ENCODE measurements at places on chromosomes 6 and 20. TPM values are rescaled to one million over a fixed set of nuclear protein-coding genes. Genes with fewer than 3 reads are reported as not detected.

DNA sequence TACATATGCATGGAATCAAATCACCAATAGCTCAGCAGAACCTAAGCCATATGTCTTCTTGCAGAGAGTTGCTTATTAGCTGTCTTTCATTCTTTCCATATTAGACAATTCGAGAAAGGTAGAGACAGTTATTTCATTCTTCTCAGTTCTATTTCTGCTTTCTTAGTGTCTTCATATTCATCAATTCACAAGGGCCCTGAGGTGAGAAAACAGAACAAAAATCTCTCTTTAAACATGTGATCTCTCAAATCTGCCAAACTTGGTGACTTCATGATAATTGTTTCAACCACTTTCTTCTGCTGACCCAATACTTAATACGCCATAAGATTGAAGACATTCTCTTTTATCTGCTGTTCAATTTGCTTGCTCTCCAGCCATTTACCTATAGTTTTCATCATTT, 229.7 kb upstream of the MARCKS start:
- no peak for DNase-seq

GRCh38 chr6:144012534-144012933, 4.5 kb upstream of the PLAGL1 start:
- peak; percentile 16 for DNase-seq

GRCh38 chr6:20732896-20733295, 198.6 kb downstream of the CDKAL1 start:
- no peak for DNase-seq

DNA sequence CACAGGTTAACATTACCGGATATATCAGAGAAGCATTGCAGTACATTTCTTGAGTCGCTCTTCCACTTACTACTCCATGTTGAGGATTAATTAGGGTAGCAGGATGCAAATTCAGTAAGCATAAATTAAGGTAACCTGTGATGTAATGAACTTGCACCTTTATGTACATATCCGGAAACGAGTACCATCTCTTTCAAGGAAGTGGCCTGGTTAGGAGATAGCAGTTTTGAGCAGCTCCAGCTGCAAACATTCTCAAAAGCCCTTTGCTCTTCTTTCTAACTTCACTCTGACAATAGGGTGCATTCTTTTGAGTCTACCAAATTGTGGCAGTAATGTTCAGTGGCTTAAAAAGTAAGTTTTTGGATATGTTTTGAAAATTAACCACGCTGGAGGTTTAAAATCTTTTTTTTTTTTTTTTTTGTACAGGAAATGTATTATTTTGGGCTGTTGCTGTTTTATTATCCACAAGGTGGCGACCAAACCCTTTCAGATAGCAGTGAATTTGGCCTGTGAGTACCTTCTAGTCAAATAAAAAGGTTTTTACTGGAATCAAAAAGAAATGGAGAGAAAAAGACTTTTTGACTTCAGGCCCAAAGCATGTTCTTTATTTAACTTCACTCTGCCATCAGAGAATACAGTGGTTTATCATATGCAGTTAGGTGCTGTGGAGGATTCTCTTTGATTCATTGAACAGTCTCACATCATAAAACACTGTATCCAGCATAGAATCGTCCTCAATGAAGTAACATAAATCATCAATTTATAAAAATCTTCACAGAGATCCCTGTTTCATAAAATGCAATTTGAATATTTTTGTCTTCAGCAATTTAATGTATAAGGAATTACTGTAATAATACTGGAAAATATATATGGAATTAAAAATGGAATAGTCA, 8.9 kb downstream of the FAM217B start:
- DNase-seq: peak; percentile 45

DNA sequence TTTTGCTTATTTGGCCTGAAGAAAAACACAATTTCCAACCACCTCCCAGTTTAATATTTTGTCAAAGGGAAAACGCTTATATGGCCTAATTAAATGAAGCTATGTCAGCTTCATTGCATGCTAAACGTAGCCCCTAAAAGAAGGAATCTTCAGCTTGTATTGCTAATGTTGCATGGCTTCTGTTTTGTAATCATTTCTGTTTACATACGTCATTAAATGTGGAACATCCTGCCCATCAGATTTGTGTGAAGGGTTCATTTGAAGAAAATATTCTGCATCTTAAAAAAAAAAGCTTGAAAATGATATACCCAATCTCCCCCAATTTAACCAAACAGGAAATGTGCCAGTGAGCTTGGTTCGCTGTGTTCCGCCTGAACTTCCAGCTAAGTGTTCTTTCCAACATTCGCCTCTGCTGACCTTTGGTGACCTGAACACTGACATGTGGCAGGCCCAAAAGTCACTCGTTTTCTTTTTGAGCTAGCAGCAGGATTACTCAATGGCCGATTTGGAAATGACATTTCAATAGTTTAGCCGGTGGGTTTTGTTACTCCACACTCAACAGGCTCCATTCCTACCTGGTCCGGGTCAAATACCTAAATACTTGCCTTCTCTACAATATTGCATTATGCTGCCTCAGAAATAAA, 12.7 kb upstream of the SIRT5 start:
- no peak for DNase-seq

- DNase-seq: peak; percentile 30
Measured at GRCh38 chr6:127300411-127300810, 33.7 kb downstream of the RNF146 start.

MUC22 gene
- polyA plus RNA-seq: not detected

GRCh38 chr6:293193-294174, 1.2 kb downstream of the DUSP22 start:
- DNase-seq: no peak

DNA sequence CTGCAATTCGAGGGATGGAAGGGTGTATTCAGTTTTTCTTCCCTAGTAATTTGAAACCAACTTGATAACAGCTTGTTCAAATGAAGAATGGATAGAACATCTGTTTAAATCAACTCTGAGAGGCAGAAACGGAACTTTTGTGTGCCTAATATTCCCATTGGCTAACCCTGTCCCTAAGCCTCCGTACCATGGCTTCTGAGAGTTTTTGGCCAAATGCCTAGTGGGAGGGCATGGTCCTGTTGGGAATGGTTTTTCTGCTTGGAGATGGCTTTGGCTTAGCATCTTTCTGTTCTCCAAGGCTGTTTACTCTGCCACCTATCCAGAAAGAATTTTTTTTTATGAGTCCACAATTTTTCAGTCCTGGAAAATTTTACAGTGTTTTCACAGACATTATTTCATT, 126.7 kb upstream of the MLIP start:
- no peak for DNase-seq

WFDC13 gene
- polyA plus RNA-seq: not detected

STMND1 gene
- not detected for polyA plus RNA-seq

DNA sequence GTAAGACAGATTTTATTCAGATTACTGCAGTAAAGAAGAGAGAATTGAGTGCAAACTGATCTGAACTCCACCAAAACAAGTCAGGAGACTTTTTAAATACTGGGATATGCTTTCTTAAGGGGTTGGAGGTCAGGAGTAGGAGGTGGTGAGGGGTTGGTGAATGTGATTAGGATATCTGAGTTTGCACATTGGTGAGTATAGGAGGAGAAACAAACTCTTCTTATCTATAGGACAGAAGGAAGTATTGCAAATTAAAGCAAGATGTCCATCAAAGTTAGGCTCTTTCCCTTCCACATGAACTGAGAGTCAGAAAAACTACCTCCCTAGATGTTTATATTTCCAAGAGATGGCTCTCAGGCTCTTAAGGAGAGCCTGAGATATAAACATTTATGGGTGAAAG, 114.6 kb upstream of the HTR1E start:
- DNase-seq: no peak

DNA sequence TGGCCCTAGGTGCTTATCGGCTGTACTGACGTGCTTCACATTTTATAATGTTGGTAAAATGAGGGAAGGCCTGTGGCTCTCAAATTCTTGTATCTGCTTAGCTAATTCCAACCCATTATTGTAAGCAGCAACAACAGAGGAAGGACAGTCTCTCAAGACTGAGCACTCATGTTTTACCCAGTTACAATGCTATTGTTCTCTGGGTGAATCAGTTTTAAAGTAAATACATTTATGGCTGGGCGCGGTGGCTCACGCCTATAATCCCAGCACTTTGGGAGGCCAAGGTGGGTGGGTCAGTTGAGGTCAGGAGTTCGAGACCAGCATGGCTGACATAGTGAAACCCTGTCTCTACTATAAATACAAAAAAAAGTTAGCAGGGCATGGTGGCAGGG, 194.6 kb downstream of the PRKN start:
- DNase-seq: no peak

- DNase-seq: no peak
Measured at GRCh38 chr6:144757730-144758129, 472.6 kb downstream of the UTRN start.

FANCE gene
- polyA plus RNA-seq: 10.6 TPM

GRCh38 chr6:73363537-73363875, 1.0 kb downstream of the KHDC3L start:
- DNase-seq: no peak

RTEL1 gene
- polyA plus RNA-seq: 14.2 TPM

EMILIN3 gene
- polyA plus RNA-seq: 0.03 TPM

- no peak for DNase-seq
Measured at GRCh38 chr6:168189200-168190013, 110.4 kb upstream of the FRMD1 start.

SLC17A1 gene
- not detected for polyA plus RNA-seq

- DNase-seq: peak; percentile 1
Measured at GRCh38 chr6:165055231-165055630, 254.2 kb downstream of the C6orf118 start.

DNA sequence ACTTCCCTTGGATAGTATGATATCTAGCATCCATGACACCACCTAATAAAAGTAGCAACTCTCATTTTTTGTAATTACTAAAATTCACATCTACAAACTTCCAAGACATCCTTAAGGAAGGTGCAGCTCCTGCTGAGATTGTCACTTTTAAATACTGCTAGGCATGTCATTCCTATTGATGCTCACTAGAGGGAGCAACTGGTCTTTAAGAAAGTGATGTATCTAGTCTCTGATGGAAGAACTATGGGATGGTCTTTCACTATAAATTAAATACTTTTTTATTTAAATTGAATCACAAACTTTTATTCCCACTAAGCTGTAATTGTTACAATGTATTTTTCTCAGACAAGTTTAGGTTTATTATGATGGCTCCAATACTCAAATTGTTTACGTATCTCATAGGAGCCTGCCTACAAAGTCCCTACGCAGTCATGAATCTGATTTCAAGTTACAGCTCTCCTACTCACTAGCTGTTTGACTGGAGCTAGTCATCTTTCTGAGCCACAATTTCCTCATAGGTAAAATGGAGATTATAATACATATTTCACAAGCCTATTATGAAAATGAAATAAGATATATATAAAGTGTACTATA, 8.1 kb upstream of the TSPYL1 start:
- DNase-seq: peak; percentile 32
